Inflammatory macrophage treated with lipopolysaccharide for 4 hours (primary cell): ENCODE measurements at places on chromosomes 1 and 21.
A peak's percentile ranks its signal among the peaks of the same experiment; 100 is the strongest.

GRCh38 chr1:227786673-227787512 is 28.6 kb upstream of the PRSS38 start:
- no peak for DNase-seq

DNA sequence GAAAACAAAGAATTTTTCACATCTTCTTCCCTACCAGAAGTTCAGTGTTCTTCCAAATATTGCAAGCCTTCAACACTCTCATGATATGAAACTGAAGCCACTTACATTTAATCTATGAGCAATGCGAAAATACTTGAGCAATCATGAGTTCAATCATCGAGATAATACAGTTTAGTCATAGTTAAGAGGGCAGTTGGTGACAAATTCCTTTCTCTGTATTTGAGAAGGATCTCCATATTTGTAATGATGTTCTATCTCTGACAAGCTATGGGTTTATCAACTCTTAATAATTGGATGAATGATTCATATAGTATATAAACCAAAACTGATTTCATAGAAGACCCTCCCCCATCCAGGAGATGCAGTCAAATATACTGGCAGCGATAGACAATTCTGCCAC is 29.7 kb upstream of the PYHIN1 start:
- DNase-seq, result peak; percentile 16

- no peak for DNase-seq
These were observed 8.1 kb upstream of the OR2M5 start for GRCh38 chr1:248136811-248137210.

- DNase-seq, result peak; percentile 65
These were observed 19.6 kb downstream of the HSF2BP start for GRCh38 chr21:43639470-43640353.

GRCh38 chr1:222792744-222793143 is 22.1 kb upstream of the DISP1 start:
- peak; percentile 27 for DNase-seq
